Activated CD4-positive, alpha-beta T cell treated with anti-CD3 and anti-CD28 coated beads, Interleukin-2, amount 10 ng/mL, durations not matched to agents 24 days and 14 days (primary cell): ENCODE measurements at places on chromosomes 7 and 10. TPM values are rescaled to one million over a fixed set of nuclear protein-coding genes. Genes with fewer than 3 reads are reported as not detected.

DNA sequence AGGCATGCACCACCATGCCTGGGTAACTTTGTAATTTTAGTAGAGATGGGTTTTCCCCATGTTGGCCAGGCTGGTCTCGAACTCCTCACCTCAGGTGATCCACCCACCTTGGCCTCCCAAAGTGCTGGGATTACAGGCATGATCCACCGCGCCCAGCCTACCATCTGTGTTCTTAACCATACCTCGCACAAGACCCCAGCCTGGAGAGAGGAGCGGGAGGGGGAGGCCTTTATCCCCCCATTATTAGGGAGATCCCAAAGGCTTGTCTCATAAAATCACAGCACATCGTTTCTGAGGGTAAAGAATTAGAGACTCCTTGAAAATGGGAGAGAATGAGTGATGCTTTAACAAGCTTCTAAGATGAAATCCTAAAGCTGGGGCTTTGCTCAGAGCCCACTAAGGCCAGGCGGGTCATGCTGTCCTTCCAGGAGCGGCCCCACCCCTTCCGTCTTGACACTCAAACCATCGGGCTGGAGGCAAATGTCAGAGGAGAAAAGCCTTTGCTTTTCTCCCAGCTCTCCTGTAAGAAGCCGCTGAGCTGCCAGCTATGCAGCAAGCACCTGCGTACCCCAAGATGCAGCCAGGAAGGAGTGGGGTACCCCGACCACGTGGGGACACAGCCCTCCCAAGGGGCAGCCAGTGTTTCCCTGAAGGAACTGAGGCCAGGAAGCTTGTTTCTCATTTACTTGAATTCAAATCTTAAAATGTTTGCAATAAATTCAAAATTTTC is 339.7 kb downstream of the PTPRN2 start:
- DNase-seq, result no peak

DNA sequence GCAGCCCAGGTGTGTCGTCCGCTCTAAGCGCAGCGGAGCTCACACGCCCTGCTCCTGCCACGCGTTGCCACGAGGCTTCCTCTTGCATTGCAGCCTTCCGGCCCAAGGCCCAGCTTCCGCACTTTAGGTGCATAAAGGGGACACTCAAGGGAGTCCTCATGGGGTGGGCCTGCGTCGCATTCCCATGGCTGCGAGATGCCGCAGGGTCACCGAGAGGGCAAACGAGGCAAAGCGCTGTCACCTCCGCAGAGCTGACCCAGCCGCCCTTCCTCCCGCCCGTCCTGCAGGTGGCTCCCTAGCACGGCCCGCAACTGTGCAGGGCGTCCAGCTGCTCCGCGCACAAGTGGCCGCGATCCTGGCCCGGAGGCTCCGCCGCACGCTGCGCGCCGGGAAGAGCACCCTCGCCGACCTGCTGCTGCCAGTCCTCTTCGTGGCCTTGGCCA is 283.5 kb downstream of the ABCA13 start:
- DNase-seq, result no peak

DNA sequence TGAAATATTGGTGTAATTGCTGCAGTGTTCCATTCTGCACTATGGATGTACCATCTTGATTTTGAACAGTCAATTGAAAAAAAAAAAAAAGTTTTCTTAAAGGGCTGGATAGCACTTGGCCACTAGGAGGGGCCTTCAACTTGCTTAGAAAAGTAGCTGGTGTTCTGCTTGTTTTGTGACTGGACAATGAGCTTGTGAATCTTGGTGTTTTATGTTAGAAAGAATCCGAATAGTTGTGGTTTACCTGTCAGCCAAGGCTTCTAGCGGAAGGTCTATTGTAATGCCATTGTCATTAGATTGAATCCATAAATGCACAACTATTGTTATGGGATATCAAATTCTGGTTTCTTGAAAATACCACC is 77.1 kb downstream of the BMPER start:
- no peak for DNase-seq

DNA sequence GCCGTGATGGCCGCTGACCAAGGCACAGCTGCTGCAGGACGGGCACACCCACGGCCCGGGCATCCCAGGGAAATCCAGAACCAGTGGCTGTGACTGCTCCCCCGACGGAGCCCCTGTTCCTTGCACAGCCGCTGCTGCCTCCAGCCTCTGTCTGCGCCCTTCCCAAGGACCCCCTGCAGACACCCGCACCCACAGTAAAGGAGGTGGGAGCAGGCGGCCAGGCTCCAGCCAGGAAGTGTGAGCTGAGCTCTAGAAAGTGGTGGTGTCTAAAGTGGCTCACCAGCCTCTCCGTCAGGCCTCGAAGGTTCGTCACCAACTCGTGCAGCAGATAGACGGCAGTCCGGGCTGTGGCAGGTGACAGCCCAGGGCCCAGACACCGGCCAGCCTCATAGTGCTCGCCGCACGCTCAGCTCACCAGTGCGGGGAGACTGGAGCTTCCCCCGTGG is 306.7 kb downstream of the DNAJB6 start:
- no peak for DNase-seq

- DNase-seq, result peak; percentile 84
Observed at GRCh38 chr10:103564776-103565520, 71.4 kb downstream of the NEURL1 start.

GRCh38 chr10:56346845-56347415 is 14.1 kb downstream of the ZWINT start:
- DNase-seq, result no peak

DNA sequence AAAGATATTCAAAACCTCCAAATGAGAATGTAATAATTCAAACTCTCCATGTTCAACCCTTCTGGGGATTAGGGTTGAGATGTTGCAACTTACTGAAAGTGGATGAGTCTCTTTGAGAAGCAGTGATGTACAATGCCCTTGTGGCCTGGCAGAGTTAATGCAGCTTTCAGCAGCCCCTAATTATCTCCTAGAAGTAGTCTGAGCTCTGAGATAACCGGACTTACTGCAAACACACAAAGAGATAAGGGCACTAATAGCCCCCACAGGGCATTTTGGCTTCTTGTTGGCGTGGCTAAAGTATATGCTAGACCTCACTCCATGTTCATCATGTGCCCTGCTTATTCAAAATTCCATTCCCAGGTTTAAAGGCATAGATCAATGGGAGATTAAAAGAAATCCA is 404.7 kb downstream of the NEBL start:
- DNase-seq, result no peak

DNA sequence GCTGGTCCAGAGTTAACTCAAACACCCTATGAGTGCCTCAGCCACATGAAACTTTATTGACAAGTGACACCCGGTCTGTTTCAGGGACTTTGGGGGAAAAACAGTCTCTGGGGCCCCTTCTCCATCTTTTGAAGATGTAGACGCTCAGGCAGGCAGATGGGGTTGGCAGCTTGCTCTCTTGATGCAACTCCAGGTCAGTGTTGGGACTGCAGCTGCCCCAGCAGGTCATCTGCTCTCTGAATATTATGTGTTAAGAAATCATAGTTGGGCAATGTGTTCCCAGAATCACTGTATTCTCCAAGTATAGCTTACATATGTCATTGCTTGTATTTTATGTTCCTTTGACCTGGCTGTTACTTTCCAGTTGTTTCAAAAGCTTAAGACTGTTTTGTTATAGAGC is 544.9 kb upstream of the MGMT start:
- DNase-seq, result no peak

The CBX3 gene
- 307 and 313 TPM in 2 replicates for total RNA-seq

The ZNF488 gene
- total RNA-seq, result 0.07 TPM in 1 of 2 replicates, not detected in the other

DNA sequence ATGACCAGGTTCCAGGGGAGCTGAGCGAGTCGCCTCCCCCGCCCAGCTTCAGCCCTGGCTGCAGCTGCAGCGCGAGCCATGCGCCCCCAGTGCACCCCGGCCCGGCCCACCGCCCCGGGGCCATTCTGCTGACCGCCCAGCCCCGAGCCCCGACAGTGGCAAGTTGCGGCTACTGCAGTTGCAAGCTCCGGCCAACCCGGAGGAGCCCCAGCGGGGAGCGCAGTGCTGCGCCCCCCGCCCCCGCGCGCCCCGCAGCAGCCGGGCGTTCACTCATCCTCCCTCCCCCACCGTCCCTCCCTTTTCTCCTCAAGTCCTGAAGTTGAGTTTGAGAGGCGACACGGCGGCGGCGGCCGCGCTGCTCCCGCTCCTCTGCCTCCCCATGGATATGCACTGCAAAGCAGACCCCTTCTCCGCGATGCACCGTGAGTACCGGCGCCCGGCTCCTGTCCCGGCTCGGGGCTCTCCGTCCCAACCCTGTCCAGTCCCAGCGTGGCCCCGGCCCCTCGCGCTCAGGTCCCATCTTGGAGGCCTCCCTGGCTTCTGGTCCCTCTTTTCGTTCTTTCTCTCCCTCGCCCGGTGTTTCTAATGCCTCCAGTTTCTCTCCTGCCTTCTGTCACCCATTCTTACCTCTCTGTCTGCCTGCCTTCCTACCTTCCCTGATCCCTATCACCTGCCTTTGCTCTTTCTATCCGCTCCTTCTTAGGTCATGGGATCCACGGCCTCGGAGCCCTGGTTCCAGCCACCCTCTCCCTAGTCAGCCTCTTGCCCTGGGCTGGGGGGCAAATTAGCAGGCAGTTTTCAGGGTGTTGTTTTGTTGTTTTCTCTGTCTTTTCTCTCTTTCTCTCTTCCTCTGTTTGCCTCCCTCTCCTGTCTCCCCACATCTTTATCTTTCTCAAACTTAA is 751 bp downstream of the PAX2 start:
- DNase-seq, result no peak

- DNase-seq, result no peak
Observed at GRCh38 chr7:15504351-15504750, 57.5 kb downstream of the AGMO start.

GRCh38 chr10:78764436-78764835 is 304.3 kb upstream of the ZMIZ1 start:
- DNase-seq, result no peak

The DENND2A gene
- total RNA-seq, result not detected in 2 replicates

GRCh38 chr10:68721673-68722335 is 765 bp downstream of the CCAR1 start:
- DNase-seq, result no peak

The GNGT1 gene
- not detected in 2 replicates for total RNA-seq

- DNase-seq, result no peak
Observed at GRCh38 chr7:44324481-44325200, 753 bp downstream of the CAMK2B start.

GRCh38 chr10:79392506-79393176 is 45.4 kb downstream of the PPIF start:
- no peak for DNase-seq

The PWWP2B gene
- 4.9 and 5.0 TPM in 2 replicates for total RNA-seq

The PTPRN2 gene
- 0.31 and 0.33 TPM in 2 replicates for total RNA-seq

The PHTF2 gene
- total RNA-seq, result 31.5 and 32.1 TPM in 2 replicates

DNA sequence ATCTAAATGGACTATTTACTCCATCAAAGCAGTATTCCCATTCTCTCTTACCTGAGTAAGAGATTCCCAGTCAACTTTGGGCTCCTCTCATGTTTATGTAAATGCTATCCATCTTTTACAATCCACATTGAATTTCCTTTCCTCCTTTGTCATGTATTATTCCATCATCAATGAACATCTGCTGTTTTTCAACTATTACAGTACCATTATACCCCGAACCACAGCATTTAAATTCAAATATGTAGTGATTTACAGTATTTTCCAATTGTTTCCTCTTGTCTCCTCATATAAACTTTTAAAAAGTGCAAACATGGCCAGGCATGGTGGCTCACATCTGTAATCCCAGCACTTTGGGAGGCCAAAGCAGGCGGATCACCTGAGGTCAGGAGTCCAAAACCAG is 20.3 kb downstream of the PCLO start:
- no peak for DNase-seq

The MYL10 gene
- not detected in 2 replicates for total RNA-seq

The CAMK1D gene
- 5.6 and 6.6 TPM in 2 replicates for total RNA-seq

GRCh38 chr10:130463104-130463875 is 327.1 kb downstream of the GLRX3 start:
- no peak for DNase-seq
